Cerebellar cortex (tissue), 1 donor: ENCODE measurements at places on chromosomes 5 and 9.

GRCh38 chr9:97711223-97711626 is 14.1 kb upstream of the XPA start:
- DNase-seq, result no peak

- peak; percentile 19 for DNase-seq
Observed at GRCh38 chr9:98726735-98727134, 18.0 kb upstream of the GABBR2 start.

GRCh38 chr9:35349287-35349990 is 140.5 kb upstream of the RUSC2 start:
- DNase-seq, result no peak

- DNase-seq, result no peak
Observed at GRCh38 chr5:27682600-27682999, 644.2 kb upstream of the CDH9 start.

- DNase-seq, result no peak
Observed at GRCh38 chr5:139276426-139276825, 17.1 kb upstream of the MATR3 start.

- DNase-seq, result no peak
Observed at GRCh38 chr9:16337322-16338029, 533.0 kb downstream of the BNC2 start.

DNA sequence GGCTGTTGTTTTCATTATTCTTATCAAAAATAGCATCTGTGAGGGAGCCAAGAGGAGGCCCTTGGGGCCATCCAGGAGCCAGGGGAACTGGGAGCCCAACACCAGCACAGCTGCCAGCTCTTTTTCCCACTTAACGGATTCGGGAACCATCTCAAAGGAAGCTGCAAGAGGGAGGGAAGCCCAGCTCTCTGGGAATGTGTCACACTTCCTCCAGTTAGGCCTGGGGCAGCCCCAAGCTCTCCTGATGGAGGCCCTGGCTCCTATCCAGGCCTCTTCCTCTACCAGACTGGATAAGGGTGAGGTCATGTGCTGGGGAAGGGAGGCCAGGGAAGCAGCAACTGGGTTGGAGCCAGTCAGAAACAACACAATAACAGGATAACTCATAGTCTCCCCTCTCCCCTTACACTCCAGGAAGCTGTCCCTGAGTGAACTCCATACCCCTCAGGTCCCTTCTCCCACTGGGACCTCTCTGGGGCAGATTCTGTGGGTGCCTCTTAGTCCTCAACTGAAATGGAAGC is 12.7 kb downstream of the CSF2 start:
- peak; percentile 44 for DNase-seq

GRCh38 chr5:84830265-84830664 is 445.6 kb upstream of the EDIL3 start:
- DNase-seq, result no peak

DNA sequence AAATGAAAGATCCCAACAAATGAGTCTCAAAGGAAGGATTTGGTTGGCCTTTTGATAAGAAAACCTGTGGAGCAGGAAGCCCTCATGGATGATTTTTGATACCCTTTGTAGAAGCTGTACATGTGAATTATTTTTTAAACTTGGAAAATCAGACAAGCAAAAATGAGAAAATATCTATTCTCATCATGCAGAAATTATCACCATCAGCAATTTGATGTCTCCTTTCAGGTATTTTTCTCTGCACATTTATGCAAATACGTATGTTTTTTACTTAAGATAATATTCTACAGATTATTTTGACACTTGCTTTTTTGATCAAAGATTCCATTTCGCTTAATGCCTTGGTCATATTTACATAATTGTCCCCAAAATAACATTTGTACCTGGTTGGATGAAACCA is 7.2 kb downstream of the BTNL9 start:
- DNase-seq, result no peak
